ENCODE measurements at places on chromosomes 1 and 21.

GRCh38 chr1:91701472-91701869 lies 184.5 kb downstream of the TGFBR3 start:
- DNase-seq, result no peak

GRCh38 chr1:90295534-90295933 lies 300.6 kb downstream of the ZNF326 start:
- DNase-seq, result no peak

DNA sequence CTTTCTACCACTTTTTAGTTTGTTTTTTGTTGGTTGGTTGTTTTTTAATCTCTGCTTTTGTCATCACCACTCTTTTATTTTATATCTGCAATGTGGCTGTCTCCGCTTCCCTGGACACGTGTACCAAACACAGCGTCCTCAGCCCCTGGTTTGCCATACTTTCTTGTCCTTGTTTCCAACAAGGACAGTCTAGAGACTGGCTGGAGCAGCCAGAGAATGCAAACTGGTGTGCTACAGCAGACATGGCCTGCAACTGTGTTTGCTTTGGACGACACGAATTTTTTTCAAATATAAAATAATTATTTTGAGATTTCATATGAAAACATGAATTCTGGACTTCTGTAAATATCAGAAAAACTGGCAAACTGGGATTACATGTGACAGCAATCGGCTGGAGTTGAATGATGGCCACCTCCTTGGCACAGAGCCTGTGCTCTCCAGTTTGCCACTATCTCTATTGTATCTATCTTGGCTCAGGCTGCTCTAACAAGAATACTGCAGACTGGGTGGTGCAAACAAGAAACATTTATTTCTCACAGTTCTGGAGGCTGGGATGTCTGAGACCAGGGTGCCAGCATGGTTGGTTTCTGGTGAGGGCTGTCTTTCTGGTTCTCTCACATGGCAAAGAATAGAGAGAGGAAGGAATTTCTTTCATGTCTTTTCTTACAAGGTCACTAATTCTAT lies 34.6 kb upstream of the POU2F1 start:
- DNase-seq, result no peak

- no peak for DNase-seq
Measured at GRCh38 chr1:223659711-223660110, 5.8 kb downstream of the CAPN8 start.

- DNase-seq, result no peak
Measured at GRCh38 chr1:18766328-18766727, 93.1 kb downstream of the TAS1R2 start.

Measured in GM04503 (cell line).